Epithelial cell of umbilical artery (primary cell): ENCODE measurements at places on chromosomes 13 and 19. TPM values are rescaled to one million over a fixed set of nuclear protein-coding genes. Genes with fewer than 3 reads are reported as not detected.

The TEX26 gene
- total RNA-seq: not detected in 2 replicates

The CD37 gene
- total RNA-seq: not detected in 2 replicates

The CATSPERD gene
- total RNA-seq: not detected in 2 replicates

The LILRB5 gene
- total RNA-seq: not detected in 2 replicates

The IRF2BP1 gene
- total RNA-seq: 21.1 and 22.2 TPM in 2 replicates

The WIZ gene
- 4.0 and 5.2 TPM in 2 replicates for total RNA-seq

The ZNF543 gene
- total RNA-seq: 7.8 and 8.5 TPM in 2 replicates

The MAP2K2 gene
- total RNA-seq: 105 and 171 TPM in 2 replicates

The UBAC2 gene
- total RNA-seq: 34.4 and 40.6 TPM in 2 replicates

The ZNF793 gene
- under 0.01 and 0.15 TPM in 2 replicates for total RNA-seq

The RFPL4A gene
- total RNA-seq: under 0.01 TPM in 1 of 2 replicates, not detected in the other

The CLIP3 gene
- total RNA-seq: 1.8 and 1.9 TPM in 2 replicates

The CCDC70 gene
- not detected in 2 replicates for total RNA-seq

The PNMA8B gene
- under 0.01 TPM in 2 replicates for total RNA-seq

The SHISA7 gene
- total RNA-seq: not detected in 2 replicates

The GGACT gene
- total RNA-seq: 5.8 and 5.9 TPM in 2 replicates

The OR10H1 gene
- not detected in 2 replicates for total RNA-seq

The APLP1 gene
- 1.2 and 5.5 TPM in 2 replicates for total RNA-seq

The IFNL1 gene
- total RNA-seq: not detected in 2 replicates

The RAB3D gene
- 31.8 and 32.2 TPM in 2 replicates for total RNA-seq

The ZNF329 gene
- 8.4 and 9.4 TPM in 2 replicates for total RNA-seq

The WBP4 gene
- total RNA-seq: 8.4 and 9.4 TPM in 2 replicates

The MAMSTR gene
- total RNA-seq: 0.32 TPM in 1 of 2 replicates, not detected in the other

The CADM4 gene
- 3.0 and 3.2 TPM in 2 replicates for total RNA-seq

The ERICH6B gene
- total RNA-seq: not detected in 2 replicates

The ZNF534 gene
- not detected in 2 replicates for total RNA-seq

The ZSCAN4 gene
- total RNA-seq: not detected in 2 replicates

The SULT2B1 gene
- not detected in 2 replicates for total RNA-seq

The ADAMTS10 gene
- total RNA-seq: 1.4 and 1.6 TPM in 2 replicates

The IRGC gene
- total RNA-seq: not detected in 2 replicates

The ZNF493 gene
- total RNA-seq: 6.5 and 7.0 TPM in 2 replicates

The KLK13 gene
- not detected in 2 replicates for total RNA-seq

The TMEM238 gene
- 0.65 TPM in 1 of 2 replicates, not detected in the other for total RNA-seq

The NECTIN2 gene
- total RNA-seq: 109 and 121 TPM in 2 replicates

The PRTN3 gene
- total RNA-seq: not detected in 2 replicates

The KCNC3 gene
- total RNA-seq: under 0.01 TPM in 2 replicates

The PBX4 gene
- not detected in 2 replicates for total RNA-seq

The NKPD1 gene
- 0.30 and 0.32 TPM in 2 replicates for total RNA-seq

The ARID3A gene
- 2.7 and 7.1 TPM in 2 replicates for total RNA-seq

The EEF2 gene
- total RNA-seq: 1,310 and 2,319 TPM in 2 replicates

The DZIP1 gene
- total RNA-seq: 17.5 and 18.1 TPM in 2 replicates

The SIGLEC10 gene
- total RNA-seq: not detected in 2 replicates

The ZNF649 gene
- 6.8 and 16.0 TPM in 2 replicates for total RNA-seq

The ZNF471 gene
- 0.97 and 1.1 TPM in 2 replicates for total RNA-seq

The ZNF729 gene
- not detected in 2 replicates for total RNA-seq

The SYNGR4 gene
- total RNA-seq: not detected in 2 replicates

The CASP14 gene
- not detected in 2 replicates for total RNA-seq

The TGFB1 gene
- total RNA-seq: 16.4 and 41.6 TPM in 2 replicates

The ZNF440 gene
- 5.2 and 7.3 TPM in 2 replicates for total RNA-seq

The ATP8A2 gene
- under 0.01 and 0.15 TPM in 2 replicates for total RNA-seq

The ZNF433 gene
- total RNA-seq: 1.7 and 2.6 TPM in 2 replicates
